Bladder microvascular endothelial cell (primary cell): ENCODE measurements at places on chromosomes 4 and X. TPM values are rescaled to one million over a fixed set of nuclear protein-coding genes. Genes with fewer than 3 reads are reported as not detected.

The PPP1R2C gene
- total RNA-seq, result not detected in 2 replicates

The ENPEP gene
- total RNA-seq, result under 0.01 and 0.49 TPM in 2 replicates

The SHROOM3 gene
- 0.19 and 0.81 TPM in 2 replicates for total RNA-seq

The HOPX gene
- total RNA-seq, result 0.13 and 1.1 TPM in 2 replicates

The TRPC5OS gene
- total RNA-seq, result not detected in 2 replicates

The EDA2R gene
- 1.8 and 7.2 TPM in 2 replicates for total RNA-seq

The SSX1 gene
- total RNA-seq, result not detected in 2 replicates

The SORCS2 gene
- total RNA-seq, result not detected in 2 replicates

The COL4A5 gene
- total RNA-seq, result 14.2 and 23.9 TPM in 2 replicates

The BDH2 gene
- 22.8 and 27.6 TPM in 2 replicates for total RNA-seq

The SLC10A4 gene
- total RNA-seq, result 0.06 and 0.16 TPM in 2 replicates

The DMRTC1 gene
- total RNA-seq, result not detected in 2 replicates

The CYSLTR1 gene
- total RNA-seq, result 0.81 TPM in 1 of 2 replicates, not detected in the other

The VCX3A gene
- not detected in 2 replicates for total RNA-seq

The SCRG1 gene
- under 0.01 TPM in 2 replicates for total RNA-seq

The ZCCHC18 gene
- total RNA-seq, result 2.4 and 4.6 TPM in 2 replicates

The EVC gene
- total RNA-seq, result 3.4 and 33.0 TPM in 2 replicates

The GC gene
- not detected in 2 replicates for total RNA-seq

The ENPP6 gene
- total RNA-seq, result not detected in 2 replicates

The MCF2 gene
- under 0.01 and 0.06 TPM in 2 replicates for total RNA-seq

The VMA21 gene
- total RNA-seq, result 32.7 and 50.1 TPM in 2 replicates

The TEX13B gene
- total RNA-seq, result not detected in 2 replicates

The KLHL15 gene
- 3.7 and 7.7 TPM in 2 replicates for total RNA-seq

The HHIP gene
- total RNA-seq, result 29.3 and 380 TPM in 2 replicates

The PTTG2 gene
- 0.16 TPM in 1 of 2 replicates, not detected in the other for total RNA-seq

The CDS1 gene
- total RNA-seq, result 0.06 and 0.32 TPM in 2 replicates

The RTL3 gene
- under 0.01 TPM in 1 of 2 replicates, not detected in the other for total RNA-seq

The AKAP4 gene
- not detected in 2 replicates for total RNA-seq

The SPANXA2 gene
- not detected in 2 replicates for total RNA-seq

The CORIN gene
- 0.16 and 0.63 TPM in 2 replicates for total RNA-seq

The BEX2 gene
- total RNA-seq, result 1.3 and 1.5 TPM in 2 replicates

The FABP2 gene
- not detected in 2 replicates for total RNA-seq

The PDGFC gene
- 0.97 and 77.0 TPM in 2 replicates for total RNA-seq

The FAM149A gene
- 0.19 and 0.32 TPM in 2 replicates for total RNA-seq

The EVC2 gene
- 2.3 and 10.7 TPM in 2 replicates for total RNA-seq
